ENCODE measurements at places on chromosomes 5 and 9.

- no peak for DNase-seq
These were observed 960 bp downstream of the NR2F1 start for GRCh38 chr5:93583768-93584595.

GRCh38 chr9:98998441-98999151 lies 54.9 kb downstream of the COL15A1 start:
- peak; percentile 76 for DNase-seq

- no peak for DNase-seq
These were observed 140.3 kb downstream of the NMUR2 start for GRCh38 chr5:152264645-152265254.

DNA sequence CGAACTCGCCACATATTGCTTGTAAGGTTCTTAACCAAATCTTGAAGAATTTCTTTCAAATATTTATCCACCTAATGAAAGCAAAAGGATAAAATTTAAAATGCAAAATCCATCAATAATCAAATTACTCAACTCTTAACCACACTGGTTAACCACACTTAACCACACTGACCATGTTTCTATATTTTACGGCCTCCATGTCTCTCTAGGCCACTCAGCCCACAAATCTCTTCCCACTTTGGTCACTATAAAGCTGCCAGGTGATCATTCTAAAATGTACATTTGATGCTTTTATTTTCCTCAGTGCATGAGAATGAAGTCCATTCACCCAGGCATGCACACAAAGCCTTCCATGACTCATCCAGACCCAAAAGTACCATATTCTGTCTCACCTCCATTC lies 56.4 kb upstream of the OR2K2 start:
- no peak for DNase-seq

DNA sequence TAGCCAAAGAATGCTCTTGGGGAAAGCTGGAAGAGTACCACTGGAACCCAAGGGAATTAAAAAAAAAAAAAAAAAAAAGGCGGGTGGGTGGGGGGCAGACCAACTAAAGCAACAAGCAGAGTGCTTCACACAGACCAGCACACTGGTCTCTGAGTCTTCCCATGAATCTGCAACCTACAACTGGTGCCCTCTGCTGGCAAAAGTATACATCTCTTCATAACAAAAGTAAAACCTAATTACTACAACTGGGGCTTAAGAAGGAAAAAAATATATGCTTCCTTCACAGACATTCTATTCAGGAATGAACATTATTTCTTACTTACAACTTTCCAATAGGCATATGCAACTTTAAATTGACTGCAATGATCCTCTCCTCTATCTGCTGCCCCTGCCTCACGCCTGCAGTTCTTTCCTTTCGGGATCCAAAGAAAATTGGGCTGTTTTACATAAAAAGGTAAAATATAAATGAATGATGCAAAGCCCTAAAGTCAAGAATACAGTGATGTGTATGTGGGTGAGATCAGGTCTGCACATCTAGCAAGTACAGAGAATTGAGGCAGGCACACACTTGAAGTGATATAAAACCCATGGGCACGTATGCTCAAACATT lies 7.2 kb upstream of the KLHL3 start:
- DNase-seq, result peak; percentile 66

GRCh38 chr5:69335341-69335935 lies 2.8 kb upstream of the CCDC125 start:
- no peak for DNase-seq

- DNase-seq, result no peak
These were observed 606.2 kb downstream of the TLE4 start for GRCh38 chr9:80177949-80178480.

DNA sequence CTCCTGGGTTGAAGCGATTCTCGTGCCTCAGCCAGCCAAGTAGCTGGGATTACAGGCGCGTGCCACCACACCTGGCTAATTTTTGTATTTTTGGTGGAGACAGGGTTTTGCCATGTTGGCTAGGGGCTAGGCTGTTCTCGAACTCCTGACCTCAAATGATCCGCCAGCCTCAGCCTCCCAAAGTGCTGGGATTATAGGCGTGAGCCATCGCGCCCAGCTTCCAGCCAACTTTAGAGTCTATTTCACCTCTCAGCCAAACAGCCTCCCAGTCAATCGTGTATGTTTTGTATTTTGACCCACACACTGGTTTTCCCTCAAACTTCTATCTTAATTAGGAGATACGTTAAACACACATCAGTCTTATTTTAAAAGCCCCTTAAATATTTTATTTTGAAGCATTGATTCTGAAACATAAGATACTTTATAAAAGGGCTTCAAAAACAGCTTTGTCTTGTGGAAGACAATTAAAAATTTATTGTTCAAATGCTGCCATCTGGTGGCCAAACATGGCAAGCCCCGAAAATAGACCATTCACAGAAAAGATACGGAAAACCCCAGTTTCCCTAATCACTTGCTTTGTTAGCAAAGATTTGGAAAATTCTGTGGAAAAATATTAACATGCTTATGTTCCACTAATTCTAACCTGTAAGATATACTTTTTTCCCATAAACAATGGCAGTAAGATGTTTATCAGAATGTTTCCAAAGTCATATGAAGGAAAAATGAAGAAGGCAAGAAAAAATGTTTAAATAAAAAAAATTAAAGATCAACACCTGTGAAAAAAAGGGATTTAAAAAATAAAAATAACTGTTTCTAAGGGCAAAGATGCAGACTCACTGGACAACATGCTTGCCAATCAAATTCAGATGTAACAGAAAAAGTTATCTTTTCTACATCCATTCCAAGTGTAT lies 33.1 kb downstream of the APTX start:
- DNase-seq, result peak; percentile 52

GRCh38 chr5:16538006-16538405 lies 72.4 kb upstream of the ZNF622 start:
- DNase-seq, result no peak

- no peak for DNase-seq
These were observed 62.9 kb upstream of the PANK3 start for GRCh38 chr5:168642019-168642418.

DNA sequence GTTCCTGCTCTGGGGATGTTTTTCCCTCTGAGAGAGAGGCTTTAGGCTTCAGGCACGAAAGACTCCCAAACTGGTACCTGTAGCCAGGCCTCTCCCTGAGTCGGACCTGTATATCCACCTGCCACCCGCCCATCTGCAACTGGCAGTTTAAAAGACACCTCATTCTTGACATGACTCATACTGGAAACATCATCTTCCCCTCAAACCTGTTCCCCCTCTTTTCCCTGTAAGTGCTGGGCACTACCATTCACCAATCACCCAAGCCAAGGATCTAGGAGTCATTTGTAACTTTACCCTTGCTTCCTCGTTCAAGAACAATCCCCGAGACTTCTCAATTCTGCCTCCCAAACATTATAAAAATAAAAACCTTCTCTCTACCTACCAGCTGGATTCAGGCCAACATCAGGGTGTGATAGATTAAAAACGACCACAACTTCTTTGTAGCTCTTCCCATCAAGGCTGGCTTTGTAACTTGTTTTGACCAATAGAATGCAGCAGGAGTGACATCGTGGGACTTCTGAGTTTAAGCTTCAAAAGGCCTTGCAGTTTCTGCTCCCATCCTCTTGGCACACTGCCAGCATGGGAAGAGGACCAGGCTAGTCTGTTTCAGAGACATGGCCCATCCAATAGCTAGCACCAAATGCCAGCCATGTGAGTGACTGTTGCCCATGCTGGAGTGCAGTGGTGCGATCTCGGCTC lies 1.8 kb upstream of the WDR31 start:
- no peak for DNase-seq

GRCh38 chr5:80346055-80346454 lies 26.3 kb downstream of the SPZ1 start:
- peak; percentile 17 for DNase-seq

DNA sequence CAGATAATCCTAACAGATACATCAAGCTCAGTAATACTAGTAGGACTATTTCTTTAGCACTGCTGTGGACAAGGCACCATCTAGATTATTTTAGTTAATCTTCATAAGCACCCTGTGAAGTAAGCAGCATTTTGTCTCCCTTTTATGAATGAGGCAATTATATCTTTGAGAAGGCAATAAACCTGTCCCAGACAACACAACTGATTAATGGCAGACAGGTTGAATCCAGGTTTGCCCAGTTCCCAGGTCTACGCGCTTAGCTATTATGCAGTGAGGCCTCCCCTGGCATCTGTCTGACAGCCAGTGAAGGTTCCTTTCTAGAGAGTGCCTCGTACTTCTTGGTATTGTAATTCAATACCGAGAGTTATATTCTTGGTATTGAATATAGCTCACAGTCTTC lies 9.7 kb upstream of the LVRN start:
- DNase-seq, result no peak

GRCh38 chr5:124755565-124755964 lies 9.1 kb upstream of the ZNF608 start:
- DNase-seq, result no peak
